ENCODE measurements at places on chromosomes 6 and 20.
A peak's percentile ranks its signal among the peaks of the same experiment; 100 is the strongest.

DNA sequence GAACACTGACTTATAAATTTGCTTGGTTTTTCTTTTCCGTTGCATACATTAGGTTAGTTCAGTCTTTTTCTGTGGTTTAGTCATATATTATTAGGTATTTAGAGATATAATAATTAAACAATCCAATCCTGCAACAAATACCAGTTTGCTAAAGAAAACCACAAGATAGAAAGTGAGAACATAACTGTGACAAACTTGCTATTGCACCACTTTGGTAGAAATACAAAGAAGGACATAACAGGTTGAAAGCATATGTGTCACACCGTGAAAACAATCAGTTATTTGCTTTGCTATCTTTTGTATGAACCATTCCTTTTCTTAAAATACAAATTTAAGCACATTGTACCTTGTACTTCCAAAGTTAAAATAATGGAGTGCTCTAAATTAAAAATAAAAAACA is 42.0 kb upstream of the KCNQ5 start:
- DNase-seq, result no peak

DNA sequence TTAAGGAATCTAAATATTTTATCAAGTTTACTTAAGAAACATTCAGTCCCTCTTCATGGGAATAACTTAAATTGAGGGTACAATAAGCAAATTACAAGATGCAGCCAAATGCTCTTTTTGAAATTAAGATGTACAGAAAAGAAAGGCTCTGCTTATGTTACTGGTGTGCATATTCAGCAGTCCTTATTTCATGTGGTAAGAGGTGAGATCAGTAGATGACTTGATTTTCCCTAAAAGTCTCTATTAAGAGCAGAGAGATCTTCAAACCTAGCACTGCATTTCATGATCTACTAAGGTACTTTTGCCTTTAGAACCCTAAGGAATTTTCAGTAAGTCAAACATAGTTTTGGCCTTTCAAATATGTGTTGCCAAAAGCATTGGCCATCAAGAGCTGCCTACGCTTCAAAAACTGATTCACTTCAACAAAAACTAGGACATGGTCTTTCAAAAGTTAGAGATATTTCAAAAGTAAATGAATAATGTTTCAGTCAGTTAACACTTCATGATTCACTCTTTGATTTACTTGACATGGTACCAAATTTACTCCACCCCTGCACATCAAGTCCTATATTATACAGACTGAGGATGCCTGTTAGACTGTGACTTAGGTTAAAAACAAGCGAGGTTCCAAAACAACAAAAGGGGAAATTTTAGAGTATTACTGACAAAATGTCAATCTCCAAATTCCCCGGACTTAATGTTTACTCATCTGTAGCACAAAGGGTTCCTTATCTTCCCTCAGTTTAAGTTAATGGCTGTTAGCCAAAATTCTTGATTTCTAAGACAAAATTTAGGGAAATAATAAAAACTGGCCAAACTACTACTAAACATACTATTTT is 19.2 kb downstream of the C6orf62 start:
- no peak for DNase-seq

DNA sequence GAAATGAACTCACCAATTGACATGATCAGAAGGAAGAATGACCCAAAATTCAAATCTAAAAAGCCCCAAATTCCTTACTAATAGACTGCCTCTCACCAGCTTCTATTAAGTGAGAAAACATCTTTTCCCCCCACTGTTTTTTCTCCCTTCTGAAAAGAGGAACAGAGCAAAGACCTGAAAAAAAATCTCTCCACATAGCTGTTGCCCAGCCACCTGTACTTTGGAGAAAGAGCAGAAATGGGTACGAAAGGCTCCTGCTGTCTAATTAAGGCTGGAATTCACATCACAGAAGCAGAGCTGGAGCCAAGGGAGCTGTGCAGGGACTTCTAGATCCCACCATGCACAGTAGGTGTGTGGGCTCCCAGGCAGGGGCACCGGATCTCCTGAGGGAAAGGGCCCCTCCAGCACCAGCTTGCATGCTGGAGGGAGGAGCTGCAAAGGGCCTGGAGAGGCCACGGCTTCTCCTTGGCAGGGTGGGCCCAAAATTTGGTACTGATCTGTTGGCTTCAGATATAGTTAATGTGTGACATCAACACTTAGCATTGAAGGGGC is 73.2 kb upstream of the DUSP22 start:
- DNase-seq, result no peak

- DNase-seq, result no peak
Measured at GRCh38 chr6:143449714-143450452, 612 bp downstream of the ADAT2 start.

DNA sequence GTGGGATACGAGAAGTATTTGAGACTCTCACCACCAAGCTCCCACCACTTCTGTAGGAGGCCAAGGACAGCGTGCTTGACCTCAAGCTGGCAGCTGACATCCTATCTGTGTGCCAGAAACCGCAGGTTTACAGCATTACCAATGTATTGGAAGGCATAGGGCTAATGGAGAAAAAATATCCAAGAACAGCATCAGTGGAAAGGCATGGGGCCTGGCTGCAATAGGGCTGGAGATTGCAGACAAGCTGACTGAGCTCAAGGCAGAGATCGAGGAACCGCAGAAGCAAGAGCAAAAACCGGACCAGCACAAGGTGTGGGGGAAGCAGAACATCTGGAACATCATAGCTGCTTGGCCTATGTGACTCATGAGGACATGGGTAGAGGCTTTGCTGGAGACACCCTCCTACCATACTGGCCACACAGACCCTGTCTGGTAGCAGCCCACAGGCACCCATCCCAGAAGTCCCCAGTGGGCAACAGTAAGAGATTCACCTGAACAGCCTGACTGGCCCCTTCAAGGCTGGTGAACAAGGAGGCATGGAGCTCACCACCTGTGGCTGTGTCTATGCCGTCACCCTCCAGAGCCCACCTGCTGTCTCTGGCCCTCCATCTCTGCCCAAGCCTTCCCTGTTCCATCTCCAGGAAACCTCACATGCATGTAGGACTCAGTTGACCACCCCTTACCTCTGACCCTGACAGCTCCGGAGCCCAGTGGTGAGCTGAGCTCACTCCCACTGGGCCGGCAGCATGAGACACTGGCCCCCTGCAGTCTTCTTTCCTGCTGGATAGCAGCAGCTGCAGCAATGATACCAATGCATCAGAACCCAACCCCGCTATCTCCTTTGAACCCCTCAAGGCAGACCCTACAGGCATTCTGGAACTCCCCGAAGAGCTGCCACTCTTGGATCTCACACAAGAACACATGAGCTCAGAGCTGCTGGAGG is 171.1 kb downstream of the KIF6 start:
- DNase-seq, result no peak

DNA sequence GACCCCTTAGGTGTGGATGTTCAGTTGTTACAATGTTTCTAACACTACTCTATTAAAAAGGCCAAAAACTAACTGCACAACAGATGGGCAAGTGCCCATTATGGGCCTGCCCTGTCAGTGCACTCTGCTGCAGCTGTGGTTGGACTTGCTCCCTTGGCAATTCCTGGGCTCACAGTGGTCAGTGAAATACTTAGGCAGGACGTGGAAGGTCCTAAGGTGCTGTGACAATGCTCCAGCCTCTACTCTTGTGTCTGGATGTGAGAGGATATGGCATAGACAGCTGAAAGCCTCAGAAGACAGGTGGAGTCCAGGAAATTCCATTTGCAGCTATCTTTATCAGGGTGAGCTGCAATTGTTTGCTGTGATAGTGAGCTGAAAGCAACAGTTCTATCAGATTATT is 136.5 kb upstream of the OLIG3 start:
- DNase-seq, result no peak

DNA sequence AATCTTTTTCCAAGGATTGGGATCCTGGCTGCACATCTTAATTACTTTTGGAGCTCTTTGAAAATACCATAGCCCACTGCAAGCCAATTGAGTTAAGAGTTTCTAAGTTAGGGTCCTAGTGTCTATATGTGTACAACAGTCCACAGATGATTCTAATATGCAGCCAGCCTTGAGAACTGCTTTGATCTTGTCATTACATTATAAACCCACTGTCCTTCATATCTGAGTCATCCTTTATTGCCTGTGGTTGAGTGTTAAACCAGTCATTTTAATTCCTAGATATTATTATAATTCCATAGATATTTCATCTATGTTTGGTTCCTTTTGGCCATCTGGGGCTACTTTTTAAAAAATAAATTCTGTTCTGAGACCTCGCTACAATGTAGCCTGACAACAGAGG is 24.1 kb downstream of the MCM8 start:
- DNase-seq, result no peak

DNA sequence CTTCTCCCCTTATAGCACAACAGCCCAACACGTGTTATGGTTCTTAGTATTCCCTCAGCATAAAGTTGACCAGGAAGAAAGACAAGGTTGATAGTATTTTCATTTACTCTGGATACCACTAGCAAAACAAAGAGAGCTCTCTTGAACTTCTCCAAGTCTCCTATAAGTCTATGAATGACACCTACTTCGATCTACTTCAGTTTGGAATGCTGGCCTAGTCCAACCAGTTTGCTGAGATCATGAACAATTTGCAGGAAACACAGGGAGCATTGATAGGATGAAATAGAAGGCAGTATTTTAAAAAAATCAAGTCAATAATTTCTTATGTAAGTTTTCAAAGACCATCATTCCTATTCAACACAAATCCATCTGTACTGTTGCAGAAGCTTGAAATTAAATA is 93.6 kb downstream of the GJA10 start:
- no peak for DNase-seq

- DNase-seq, result no peak
Measured at GRCh38 chr6:159953091-159953601, 15.7 kb upstream of the IGF2R start.

DNA sequence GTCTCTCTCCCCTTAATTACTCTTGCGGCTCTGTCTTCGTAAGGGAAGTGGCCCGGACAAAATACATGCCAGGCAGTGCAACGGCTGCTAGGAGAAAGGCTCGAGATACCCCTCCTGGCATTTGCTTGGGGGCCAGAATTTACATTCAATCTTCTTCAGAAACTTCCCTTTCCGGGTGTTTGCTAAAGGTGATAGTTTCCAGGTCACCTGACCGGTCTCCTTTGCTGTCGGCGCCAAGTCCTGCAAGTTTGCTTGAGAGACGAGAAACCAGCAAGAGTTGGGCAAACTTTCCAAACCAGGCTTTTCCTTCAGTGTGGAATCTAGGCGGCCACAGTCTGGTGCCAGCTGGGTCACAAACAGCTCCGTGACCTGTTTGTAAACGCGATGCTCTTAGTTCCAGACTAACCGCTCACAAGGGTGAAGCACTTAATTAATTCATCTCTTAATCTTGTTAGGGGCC is 563 bp upstream of the SRSF3 start:
- DNase-seq, result no peak

GRCh38 chr6:131937226-131937625 is 13.9 kb downstream of the CCN2 start:
- no peak for DNase-seq

DNA sequence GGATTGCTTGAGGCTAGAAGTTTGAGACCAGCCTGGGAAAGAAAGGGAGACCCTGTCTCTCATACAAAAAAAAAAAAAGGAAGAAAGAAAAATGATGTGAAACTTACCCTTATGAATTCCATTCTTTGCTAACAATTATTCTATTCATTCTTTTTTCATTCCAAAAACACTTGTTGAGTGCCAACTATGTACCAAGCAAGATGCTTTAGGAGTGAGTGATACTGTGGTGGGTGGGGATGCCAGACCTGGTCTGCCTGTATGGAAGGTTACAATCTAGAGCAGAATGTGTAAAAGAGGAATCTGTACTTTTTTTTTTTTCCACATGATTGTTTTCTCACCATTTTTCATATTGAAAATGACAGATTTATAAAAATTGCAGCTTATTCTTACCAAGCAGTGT is 73.8 kb upstream of the TULP1 start:
- DNase-seq, result no peak

GRCh38 chr6:143363299-143363698 is 87.2 kb downstream of the ADAT2 start:
- no peak for DNase-seq

DNA sequence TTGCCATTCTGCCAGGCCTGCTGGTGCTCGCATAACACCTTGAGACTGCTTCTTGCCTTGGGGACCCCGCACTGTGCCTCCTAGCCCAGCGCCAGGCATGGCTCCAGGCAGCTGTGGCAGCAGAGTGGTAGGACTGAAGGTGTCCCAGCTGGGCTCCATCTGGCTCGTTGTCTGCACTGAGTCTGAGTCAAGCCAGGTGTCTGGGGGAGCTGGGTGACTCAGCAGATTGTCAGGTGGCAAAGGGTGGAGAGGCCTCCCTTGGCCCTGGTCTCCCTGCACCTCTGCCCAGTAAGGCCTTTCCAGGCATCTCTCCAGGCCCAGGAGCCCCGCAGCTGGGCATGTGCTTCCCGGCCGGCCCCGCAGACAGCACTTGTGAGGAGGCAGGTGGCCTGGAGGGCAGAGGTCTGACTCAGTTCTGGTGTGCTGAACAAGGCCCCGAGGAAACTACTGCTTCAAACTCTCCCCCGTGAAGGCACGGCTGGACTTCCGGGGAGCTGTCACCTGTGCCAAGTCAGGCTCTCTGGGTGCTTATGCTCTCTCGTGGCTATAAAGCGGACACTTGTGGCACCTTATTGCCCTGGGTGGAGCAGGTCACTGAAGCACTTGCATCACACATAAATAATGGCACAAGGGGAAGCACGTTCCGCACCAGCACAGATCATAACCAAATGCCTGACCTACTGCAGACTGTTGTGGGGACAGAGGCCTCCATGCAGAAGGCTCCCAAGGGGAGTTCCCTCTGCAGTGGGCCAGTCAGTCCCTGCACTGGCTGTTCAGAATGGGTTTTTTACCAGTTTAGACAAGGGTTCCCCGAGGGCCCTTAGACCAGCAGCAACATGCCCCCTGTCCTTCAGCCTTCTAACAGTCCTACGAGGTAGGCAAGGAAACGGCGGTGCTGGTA is 27.5 kb downstream of the FOXC1 start:
- no peak for DNase-seq

- no peak for DNase-seq
Measured at GRCh38 chr6:139743664-139744437, 369.4 kb upstream of the CITED2 start.

- peak; percentile 92 for DNase-seq
Measured at GRCh38 chr20:53949319-53949839, 121.0 kb downstream of the BCAS1 start.

- no peak for DNase-seq
Measured at GRCh38 chr20:42740226-42740870, 449.4 kb downstream of the PTPRT start.

DNA sequence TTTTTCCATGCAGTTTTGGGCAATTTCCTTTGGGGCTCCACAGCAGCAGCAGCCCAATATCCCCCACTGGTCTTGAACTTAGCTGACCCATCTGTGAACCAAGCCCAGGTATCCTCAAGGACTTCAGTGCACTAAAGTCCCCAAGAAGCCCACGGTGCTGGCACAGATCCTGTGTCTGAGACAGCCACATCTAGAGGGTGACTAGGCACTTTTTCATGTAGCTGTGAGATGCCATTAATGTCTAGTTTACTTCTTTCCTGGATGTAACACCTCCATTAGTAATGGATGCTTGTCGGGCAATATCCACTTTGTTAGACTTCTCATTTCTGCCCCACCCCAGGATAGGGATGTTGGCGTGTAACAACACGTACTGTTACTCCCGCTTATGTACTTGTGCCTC is 176.2 kb upstream of the PROKR2 start:
- DNase-seq, result no peak

GRCh38 chr6:42520786-42521607 is 42.8 kb upstream of the UBR2 start:
- no peak for DNase-seq

GRCh38 chr20:47220161-47220582 is 136.3 kb downstream of the ZMYND8 start:
- DNase-seq, result no peak
